Right lung (tissue), 10 donors: ENCODE measurements at places on chromosomes 7 and 10. TPM values are rescaled to one million over a fixed set of nuclear protein-coding genes. Genes with fewer than 3 reads are reported as not detected.

- peak; percentile 74 for DNase-seq
These were observed 98.2 kb upstream of the DKK1 start for GRCh38 chr10:52215745-52216361.

DNA sequence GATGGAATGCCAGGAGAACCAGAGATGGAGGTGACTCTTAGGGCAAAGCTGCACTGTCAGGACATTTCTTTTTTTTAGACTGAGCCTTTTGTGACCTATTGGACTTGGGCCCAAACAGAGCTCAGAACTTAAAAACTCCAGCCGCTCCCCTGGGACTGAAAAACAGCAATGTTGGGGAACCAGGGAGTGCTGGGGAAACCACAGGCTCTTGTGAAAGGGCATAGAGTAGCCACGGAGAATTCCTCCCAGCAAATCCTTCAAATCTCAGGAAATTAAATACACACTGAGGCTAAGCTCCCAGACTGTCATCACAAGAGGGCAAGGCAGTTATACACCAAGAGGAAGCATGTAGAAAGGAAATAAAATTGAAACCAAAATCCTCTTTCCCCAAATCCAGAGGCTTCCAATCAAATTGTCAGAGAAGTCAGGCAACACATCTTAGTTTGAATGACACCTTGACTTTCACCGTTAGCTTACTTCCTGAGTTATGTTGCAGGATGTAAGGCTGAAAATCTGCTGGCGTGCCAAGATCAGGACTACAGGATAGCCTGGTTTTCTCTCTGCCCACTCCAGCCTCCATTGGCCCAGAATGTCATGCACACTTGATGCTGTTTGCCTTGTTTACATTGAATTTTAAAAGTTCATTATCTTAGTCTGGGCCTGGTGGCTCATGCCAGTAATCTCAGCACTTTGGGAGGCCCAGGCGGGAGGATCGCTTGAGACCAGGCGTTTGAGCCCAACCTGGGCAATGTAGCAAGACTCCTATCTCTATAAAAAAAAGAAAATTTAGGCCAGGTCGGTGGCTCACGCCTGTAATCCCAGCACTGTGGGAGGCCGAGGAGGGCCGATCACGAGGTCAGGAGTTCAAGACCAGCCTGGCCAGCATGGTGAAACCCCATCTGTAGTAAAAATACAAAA is 2.6 kb upstream of the RFC2 start:
- DNase-seq = no peak

DNA sequence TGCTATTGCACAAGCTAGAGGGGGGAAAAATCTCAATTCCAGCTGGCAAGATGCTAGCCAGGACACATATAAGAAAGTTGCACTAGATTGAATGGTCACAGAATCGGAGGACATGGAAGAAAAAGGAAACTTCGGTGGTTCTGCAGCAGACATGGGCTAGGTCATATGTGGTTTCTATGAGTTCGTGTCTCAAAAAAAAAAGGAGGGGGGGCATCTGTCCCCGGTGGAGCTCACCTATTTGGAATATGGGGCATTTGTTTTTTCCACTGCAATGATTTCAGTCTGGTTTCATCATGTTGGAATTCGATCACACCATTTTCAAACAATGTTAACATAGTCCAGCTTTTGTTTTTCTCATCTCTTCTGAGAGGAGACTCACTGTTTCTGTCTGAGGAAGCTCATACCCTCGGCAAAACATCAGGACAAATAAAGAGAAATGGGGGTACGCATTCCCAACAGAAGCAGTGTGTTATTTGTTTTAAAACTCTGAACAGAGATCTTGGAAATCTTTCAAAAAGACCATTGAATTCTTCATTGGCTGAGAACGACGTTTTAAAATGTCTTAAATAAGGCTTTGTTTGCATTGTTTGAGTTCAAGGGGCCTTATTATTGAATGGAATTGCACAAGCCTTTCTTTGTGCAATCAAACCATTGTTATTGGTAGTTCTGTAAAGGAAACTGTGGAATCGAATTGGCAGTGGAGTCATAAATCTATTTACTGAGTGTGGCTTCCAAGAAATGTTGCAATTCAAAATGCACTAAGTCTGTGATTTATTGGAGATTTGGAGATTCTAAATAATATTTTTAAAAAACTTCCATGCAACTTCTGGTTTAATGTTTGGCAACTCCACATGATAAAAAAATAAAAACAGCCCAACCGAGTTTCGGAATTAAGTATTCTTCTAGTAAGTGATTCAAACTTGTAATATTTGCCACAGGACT is 173.2 kb downstream of the RTKN2 start:
- DNase-seq = peak; percentile 64

- DNase-seq = no peak
These were observed 18.2 kb downstream of the TCTN3 start for GRCh38 chr10:95675403-95676116.

DNA sequence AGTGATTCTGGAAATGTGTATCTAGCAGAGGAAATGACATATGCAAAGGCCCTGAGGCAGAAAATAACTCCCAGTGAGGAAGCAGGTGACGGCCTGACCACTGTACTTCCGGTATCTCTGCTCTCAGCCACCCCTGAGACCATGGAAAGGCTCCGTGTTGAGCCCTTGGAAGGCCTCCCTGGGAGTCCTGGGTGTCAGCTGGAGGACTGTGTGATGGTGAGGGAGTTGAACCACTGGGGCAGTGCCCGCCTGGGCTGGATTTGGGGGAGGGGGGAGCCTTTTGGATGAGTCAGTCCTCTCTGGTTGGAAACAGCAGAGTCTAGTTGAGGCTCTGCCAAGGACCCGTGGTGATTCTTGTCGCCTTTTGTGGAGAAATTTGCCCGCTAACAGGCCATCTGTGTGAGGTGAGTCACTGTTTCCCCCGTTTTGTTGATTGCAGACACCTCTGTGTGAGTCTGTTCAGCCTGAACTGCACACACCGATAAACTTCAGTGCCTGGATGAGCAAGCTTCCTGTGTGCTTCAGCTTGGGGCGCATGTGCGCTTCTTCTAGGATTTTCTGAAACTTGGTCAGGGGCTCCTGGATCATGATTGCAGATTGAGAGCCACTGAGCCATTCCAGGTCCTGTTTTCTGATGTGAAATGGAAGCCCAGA is 98.6 kb downstream of the GRK5 start:
- DNase-seq = no peak

DNA sequence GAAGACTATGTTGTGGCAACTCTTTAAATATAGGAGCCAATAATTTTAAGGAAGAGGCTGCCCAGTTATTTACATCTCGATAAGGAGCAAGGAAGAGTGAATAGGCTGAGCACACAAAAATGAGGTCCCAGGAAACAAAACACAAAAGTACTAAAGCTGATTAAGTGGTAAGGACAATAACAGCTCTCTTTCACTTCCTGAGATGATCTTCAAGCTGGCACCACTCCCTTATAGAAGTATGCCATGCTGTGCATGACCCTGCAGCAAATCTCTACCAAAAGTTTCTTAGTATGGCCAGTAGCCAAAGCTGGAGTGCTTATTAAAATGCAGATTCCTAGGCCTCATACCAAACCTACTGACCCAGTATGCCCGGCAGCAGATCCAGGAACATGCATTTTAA is 39.7 kb downstream of the CADPS2 start:
- DNase-seq = no peak

GRCh38 chr10:106392778-106393177 is 771.7 kb downstream of the SORCS1 start:
- DNase-seq = no peak

DNA sequence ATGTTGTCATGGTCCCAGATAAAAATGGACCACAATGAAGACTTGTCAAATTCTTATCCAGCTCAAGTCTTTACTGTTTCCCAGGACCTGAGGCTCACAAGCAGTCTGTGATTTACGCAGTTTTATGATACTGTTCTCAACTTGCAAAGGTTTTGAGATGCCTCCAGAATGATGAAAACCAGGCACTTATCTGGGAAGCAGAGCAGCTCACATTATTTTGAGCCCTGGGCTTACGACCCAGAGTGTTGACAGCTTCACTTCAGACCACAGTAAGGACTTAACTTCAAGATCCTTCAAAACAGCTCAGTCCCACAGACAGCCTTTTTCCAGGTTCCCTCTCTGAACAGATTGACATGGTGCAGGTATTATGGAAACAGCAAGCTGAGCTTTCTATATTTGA is 236.1 kb downstream of the RNLS start:
- DNase-seq = no peak

DNA sequence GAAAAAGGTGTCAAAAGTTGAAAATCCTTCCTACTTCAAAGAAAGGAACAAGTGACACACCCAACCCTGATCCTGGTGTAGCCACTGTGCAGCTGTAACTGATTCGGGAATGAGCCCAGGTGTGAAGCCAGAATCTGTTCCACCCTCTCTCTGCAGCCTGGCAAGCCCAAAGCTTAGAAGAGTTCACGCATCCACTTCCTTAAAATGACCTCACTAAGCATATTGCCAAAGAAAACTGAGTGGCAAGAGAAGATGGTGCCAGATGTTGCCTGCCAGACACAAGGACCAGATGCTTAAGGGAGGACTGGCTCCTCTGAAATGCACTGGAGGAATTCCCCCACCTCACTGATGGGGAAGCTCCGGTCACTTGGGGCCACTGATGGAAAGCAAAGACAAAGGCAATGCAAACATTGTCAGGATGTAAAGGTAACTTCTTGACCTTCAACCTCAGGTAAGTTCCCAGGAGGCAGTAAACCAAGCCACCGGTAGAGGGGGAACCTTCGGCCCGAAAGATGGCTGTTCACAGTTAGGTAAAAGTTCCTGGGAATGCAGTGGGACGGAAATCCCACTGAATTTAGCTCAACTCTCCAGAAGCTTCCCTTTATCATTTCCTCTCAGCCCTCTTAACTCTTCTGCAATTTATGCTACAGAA is 554.9 kb downstream of the KCNMA1 start:
- DNase-seq = no peak

- peak; percentile 70 for DNase-seq
These were observed at the start of gene CHST3 for GRCh38 chr10:71964098-71964742. CHST3 (plus strand) TSS chr10:71964395; CDS start chr10:72005843, 41,448 bp downstream.

DNA sequence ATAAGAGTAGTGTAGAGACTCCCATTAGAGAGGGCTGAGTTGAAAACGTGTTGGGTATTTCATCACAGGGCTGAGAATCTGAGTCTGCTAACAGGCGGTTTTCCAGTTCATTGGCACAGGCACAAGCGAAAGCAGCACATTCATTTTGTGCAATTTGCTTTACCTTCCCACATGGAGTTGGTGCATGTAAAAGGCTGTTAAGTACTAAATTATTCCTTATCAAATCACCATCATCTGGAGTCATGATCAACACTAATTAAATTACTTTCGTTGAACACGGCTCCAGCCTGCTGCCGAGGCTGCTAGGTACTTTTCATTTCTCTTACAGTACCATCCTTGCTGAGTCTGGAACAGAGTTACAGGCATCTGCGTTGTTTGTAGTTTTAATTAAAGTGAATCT is 43.8 kb downstream of the ETV1 start:
- DNase-seq = no peak

GRCh38 chr10:112758961-112759360 is 191.1 kb upstream of the TCF7L2 start:
- DNase-seq = no peak

GRCh38 chr10:70169649-70170364 is 507 bp downstream of the SAR1A start:
- DNase-seq = no peak

DNA sequence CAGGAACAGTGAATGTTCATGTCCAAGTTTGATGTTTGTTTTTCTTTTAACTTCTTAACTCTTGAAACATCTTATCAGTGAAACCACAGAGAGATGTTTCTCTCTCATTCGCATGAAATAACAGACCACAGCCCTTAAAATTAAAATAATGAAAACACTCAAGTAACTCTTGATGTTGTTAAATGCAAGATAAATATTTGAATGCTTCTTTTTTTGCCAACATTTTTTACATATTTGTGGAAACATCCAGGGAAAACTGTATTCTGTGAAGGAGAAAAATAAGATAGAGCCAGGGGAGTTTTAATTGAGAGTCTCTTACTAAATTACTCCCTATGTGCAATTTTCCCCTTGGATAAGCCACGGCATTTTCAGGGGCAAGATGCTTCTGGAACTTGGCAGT is 361.8 kb upstream of the MGMT start:
- no peak for DNase-seq

- no peak for DNase-seq
These were observed 193.7 kb downstream of the RELN start for GRCh38 chr7:103795787-103796186.

- DNase-seq = no peak
These were observed 417 bp downstream of the RFC2 start for GRCh38 chr7:74253835-74254128.

GRCh38 chr7:132291481-132291880 is 284.8 kb downstream of the PLXNA4 start:
- DNase-seq = no peak

- no peak for DNase-seq
These were observed 40.9 kb downstream of the ITIH5 start for GRCh38 chr10:7625836-7626235.

- DNase-seq = no peak
These were observed 94.5 kb downstream of the OR13A1 start for GRCh38 chr10:45220931-45221330.

DNA sequence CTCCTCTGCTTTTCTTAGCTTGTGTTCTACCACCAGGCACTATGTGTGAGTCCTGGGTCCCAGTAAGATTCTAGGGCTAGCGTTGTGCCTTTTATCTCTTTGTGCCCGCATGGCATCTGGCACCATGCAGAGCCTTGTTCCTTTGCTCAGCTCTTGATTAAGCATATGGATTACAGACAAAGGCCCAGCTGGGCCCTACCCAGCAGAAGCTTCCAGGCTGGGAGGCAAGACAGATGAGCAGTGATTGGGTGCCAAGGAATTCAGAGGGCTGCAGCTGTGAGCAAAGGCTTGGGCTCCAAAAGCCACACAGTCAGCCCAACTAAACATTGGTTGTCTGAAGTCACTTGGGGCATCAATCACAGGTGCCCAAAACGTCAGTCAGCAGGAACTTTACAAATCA is 2.0 kb downstream of the ACSM6 start:
- no peak for DNase-seq

Gene CCDC136
- 53.5 TPM for polyA plus RNA-seq

Gene DPP6
- 0.29 TPM for polyA plus RNA-seq

Gene MEOX2
- 154 TPM for polyA plus RNA-seq

Gene FIGNL1
- 45.9 TPM for polyA plus RNA-seq

Gene FRMPD2
- polyA plus RNA-seq = 2.5 TPM

Gene PDE1C
- 4.3 TPM for polyA plus RNA-seq

Gene CFAP58
- 2.0 TPM for polyA plus RNA-seq

Gene GIMAP7
- 30.0 TPM for polyA plus RNA-seq

Gene CLDN3
- 10.2 TPM for polyA plus RNA-seq

Gene ZNF804B
- 0.09 TPM for polyA plus RNA-seq

Gene MYO1G
- polyA plus RNA-seq = 1.8 TPM
